ENCODE measurements at places on chromosomes 13 and 19.

DNA sequence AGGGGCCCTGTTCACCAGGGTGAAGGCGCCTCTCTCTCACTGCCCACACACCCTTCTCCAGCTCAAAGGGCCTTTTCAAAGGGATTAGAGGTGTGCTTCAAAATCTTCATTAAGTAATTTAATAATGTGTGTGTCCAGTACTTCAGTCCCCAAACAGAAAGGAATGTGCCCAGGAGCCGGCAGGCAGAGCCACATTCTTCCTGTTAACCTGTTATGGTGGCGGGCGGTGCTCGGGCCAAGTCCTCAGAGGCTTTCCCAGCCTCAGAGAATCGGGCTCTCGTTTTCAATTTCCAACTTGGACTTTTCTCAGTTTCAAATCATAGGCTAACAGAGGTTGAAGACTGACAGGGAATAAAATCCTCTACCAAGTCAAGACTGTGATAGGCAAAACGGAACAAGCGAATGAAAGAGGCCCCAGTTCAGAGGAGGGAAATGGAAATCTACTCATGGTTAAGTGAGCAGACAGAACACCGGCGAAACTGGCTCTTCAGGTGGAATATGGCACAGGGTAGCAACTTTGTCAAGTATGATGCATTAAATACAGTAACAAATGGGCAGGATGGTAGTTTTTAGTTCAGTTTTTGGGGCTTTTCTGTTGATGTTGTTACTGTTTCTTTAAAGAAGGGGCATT is 68.6 kb downstream of the FOXO1 start:
- DNase-seq = no peak

DNA sequence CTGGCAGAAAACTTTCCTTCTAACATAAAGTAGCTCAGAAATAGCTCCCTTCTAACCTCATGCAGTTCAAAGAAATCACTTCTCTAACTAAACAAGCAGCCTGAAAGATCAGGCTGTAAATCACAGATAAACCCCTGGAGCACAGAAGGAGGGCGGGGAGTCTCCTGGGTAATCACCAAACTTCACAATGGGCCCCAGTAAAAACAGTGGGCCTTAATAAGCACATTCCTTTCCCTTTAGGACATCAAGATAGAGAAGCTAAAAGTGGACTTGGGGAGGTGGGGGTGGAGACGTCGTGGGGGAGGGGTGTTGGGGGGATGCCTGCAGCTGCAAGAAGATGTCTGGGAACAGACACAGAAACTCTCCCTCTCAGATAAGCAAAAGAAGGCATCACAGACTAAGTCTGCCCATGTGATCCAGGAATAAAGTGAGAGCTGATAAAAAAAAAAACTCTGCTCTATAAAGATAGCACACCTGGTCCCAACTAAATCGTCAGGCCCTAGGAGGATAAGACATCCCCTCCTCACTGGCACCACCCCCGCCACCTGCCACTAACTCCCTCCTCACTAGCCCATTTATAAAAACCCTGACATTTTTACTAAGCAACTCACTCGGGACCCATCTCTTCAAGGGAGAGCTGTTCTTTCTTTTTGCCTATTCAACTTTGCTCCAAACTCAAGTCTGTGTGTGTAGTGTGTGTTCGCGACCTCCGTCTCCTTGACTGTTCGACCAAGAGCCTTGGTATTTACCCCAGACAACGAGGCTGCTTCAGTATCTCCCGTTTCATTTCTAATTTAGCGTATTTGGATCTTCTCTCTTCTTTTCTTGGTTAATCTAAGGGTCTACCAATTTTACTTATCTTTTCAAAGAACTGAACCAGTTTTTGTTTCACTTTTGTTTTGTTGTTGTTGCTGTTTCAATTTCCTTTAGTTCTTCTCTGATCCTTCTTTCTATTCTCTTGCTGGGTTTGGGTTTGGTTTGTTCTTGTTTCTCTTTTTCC is 31.7 kb downstream of the DNAJC15 start:
- DNase-seq = no peak

DNA sequence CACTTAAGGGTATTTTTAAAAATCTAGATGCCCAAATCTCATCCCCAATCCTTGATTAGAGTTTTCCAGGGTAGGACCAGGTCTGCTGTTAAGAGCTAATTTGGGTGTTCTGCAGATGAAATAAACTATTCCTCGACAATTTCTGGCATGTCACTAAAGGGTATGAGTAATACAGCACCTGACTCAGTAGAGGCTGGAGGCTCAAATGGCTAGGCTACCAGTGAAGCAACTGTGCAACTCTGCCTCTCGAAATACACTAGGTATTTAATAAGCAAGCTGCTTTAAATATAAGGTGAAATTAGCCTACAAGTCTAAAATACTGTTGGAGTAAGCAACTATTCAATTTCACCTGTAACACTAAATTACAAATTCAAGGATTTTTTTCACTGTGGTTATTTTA is 1.5 kb downstream of the RNF6 start:
- no peak for DNase-seq

- no peak for DNase-seq
Observed at GRCh38 chr13:113954046-113954835, 19.6 kb downstream of the C13orf46 start.
